ENCODE measurements at places on chromosomes 12 and 14. TPM values are rescaled to one million over a fixed set of nuclear protein-coding genes. Genes with fewer than 3 reads are reported as not detected.

Gene DLGAP5
- total RNA-seq, result 0.10 TPM

Gene KRT6C
- total RNA-seq, result not detected

Gene NR1H4
- total RNA-seq, result not detected

DNA sequence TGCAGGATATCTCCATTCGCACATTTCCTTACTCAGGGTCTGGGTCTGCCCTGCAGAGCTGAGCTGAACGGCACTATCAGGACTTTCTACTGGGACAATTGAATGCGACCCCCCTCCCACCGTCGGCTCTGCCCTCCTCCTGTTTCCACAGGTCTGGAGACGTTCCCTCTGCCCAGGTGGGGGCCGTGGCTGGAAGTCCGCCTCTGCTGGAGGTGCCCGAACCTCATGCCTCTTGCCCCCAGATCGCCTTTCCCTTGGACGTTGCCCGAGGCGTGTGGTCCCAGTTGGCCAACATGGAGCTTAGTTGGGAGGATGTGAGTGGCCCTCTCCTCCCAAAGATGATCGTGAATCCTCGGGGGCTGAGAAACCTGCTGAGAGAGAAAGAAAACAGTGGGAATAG lies 21.2 kb upstream of the KLC1 start:
- H3K36me3 ChIP-seq, result no peaks in the 10 kb centered on the region
- H3K27me3 ChIP-seq, result no peaks in the 10 kb centered on the region
- peaks cover 20% of the 10 kb centered on the region for H3K4me1 ChIP-seq

DNA sequence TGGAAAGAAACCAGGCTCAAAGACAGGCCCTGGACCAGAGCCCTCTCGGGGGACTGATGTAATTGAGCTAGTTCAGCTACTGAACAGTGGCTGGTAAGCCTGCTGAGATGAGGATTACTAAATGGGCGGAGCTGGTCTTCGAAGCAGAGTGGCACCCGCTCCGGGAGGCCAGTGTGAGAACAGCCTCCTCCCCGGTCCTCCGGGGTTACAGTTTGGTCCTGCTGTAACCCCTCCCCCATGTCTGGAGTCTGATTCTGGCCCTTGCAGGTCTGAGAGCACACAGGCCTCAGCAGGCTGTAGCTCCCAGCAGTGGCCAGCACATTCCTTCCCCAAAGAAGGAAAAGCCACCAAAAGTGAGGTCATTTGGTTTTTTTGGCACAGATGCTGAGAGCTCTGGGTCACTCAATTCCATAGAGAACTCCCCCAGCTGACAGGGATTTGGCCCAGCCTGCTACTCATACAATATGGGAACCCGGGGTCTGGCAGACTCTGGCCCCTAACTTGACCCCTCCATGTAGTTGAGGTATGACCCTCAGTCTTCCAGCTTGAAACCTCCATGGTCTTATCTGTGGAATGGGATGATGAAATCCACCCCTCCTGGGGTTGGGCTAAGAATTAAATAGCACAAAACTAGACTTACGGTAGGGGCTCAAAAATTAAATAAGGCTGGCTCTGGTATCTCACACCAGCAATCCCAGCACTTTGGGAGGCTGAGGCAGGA lies 39.0 kb downstream of the ACTN1 start:
- H3K27me3 ChIP-seq, result no peaks in the 10 kb centered on the region
- H3K4me3 ChIP-seq, result no peak overlapping the region
- peak overlapping the region; percentile 54 for H3K27ac ChIP-seq
- peaks cover 50% of the 10 kb centered on the region for H3K4me1 ChIP-seq
- no peaks in the 10 kb centered on the region for H3K36me3 ChIP-seq

GRCh38 chr14:83058068-83058467 lies 1524.4 kb upstream of the SEL1L start:
- DNase-seq, result no peak
- H3K27me3 ChIP-seq, result no peaks in the 10 kb centered on the region
- H3K4me3 ChIP-seq, result no peak overlapping the region
- H3K4me1 ChIP-seq, result no peaks in the 10 kb centered on the region

GRCh38 chr12:108282676-108283075 lies 56.4 kb downstream of the CMKLR1 start:
- H3K27me3 ChIP-seq, result no peaks in the 10 kb centered on the region
- H3K27ac ChIP-seq, result no peak overlapping the region
- H3K4me3 ChIP-seq, result no peak overlapping the region
- H3K36me3 ChIP-seq, result no peaks in the 10 kb centered on the region

Data from psoas muscle (tissue), 8 donors.